ENCODE measurements at places on chromosomes 6 and 20. TPM values are rescaled to one million over a fixed set of nuclear protein-coding genes. Genes with fewer than 3 reads are reported as not detected.
A peak's percentile ranks its signal among the peaks of the same experiment; 100 is the strongest.

GRCh38 chr6:117976030-117976651 lies 69.1 kb downstream of the SLC35F1 start:
- DNase-seq: no peak

DNA sequence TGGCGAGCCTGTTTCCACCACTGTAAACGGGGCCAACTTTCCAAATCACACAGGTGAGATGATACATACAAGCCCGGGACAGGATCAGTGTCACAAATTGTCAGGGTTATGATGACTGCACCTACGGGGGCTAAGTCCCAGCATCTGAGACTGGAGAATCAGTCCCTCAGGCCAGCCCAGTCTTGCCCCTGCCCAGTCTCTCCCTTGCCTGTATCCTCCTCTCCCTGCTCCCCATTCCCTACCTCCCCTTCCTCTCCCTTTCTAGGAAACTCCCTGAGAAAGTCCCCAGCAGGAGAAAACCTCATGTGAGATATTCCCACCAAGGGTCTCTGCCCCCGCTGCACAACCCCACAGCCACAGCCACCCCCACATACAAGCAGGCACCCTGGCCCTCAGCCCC lies 1.5 kb downstream of the FOXS1 start:
- no peak for DNase-seq

DNA sequence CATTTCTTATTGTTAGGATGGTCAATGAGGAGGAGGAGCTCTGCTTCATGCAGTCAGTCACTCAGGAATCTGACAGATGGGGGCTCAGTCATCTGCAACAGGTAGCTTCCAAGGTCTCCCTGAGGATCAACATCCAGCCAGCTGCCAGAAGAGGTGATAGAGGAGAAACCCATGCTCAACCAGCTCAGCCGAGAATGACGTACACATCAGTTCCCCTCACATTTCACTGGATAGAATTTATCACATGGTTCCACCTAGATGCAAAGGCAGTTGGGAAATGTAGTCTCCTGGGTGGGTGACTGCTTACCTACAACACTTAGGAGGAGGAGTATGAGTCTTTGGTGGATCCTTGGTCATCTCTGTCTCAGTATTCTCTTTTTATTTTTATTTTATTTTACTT lies 144.5 kb downstream of the CEBPB start:
- no peak for DNase-seq

DNA sequence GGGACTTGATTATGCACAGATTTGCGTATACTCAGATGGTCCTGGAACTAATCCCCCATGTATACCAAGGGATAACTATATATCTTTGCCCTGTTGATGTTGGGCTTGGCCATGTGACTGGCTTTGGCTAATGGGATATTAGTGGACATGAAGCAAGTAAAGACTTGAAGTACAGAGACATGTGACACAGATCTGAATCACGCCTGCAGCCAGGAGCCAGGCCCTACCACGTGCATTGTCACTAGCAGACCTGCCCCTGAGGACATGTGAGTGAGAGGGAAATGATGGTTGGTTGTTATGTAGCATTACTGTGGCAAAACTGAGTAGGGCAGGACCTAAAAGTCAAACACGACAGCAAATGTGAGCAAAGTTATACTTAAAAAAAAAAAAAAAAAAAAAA lies 155.7 kb downstream of the AKAP7 start:
- DNase-seq: no peak

- DNase-seq: no peak
These were observed 102.3 kb downstream of the ARHGAP18 start for GRCh38 chr6:129607581-129608186.

OTOR gene
- not detected for total RNA-seq

NUP43 gene
- total RNA-seq: 22.4 TPM

DACT2 gene
- 2.4 TPM for total RNA-seq

- no peak for DNase-seq
These were observed 20.5 kb upstream of the SUPT3H start for GRCh38 chr6:45398075-45398813.

GRCh38 chr6:8240301-8240700 lies 138.0 kb upstream of the EEF1E1 start:
- no peak for DNase-seq

FAM229B gene
- 47.6 TPM for total RNA-seq

GRCh38 chr6:136608991-136609390 lies 58.8 kb upstream of the MAP7 start:
- DNase-seq: no peak

DNA sequence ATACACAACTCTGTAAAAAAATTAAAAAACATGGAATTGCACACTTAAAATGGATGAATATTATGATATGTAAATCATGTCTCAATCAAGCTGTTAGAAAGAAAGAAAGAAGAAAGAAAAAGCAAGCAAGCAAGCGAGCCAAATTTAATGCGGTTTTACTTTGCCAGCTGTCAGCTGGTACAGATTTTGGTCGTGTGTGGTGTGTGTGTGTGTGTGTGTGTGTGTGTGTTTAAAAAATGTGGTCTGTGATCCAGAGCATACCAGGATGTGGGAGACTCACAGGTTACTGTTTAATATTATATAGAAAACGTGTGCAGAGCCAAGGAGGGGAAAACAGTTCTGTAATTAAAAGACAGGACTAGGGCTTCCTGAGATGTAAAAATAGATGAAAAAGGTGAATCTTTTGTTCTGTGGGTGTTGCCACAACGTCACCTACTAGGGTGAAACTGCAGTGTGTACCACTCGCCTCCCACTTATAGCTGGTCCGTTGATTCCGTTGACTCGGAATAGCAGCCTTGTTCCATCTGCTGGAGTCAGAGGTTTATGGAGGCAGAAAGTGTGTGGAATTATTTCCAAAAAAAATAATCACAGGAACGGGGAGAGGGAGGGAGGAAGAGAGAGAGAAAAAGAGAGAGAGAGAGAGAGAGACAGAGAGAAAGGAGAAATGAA lies 197.7 kb downstream of the BCAS1 start:
- DNase-seq: no peak

BPIFB4 gene
- total RNA-seq: not detected

DNA sequence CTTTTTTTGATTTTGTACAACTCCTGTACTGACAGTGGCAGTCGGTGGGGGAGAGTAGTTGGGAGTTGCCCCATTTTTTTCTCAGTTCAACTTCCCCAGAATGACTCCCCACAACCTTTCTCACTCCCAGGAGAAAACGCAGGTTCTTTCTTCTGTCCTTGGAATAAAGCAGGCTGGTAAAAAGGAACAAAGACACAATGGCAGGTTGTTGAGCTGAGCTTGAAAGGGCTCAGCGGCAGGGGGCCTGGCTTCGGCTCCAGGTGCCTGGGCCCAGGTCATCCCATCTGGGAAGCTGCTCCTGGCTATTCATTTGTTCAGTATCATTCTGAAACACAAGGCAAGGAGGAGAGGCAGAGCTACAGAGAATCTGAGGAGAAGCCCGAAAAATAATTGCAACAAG lies 46.2 kb downstream of the PROKR2 start:
- no peak for DNase-seq

DNA sequence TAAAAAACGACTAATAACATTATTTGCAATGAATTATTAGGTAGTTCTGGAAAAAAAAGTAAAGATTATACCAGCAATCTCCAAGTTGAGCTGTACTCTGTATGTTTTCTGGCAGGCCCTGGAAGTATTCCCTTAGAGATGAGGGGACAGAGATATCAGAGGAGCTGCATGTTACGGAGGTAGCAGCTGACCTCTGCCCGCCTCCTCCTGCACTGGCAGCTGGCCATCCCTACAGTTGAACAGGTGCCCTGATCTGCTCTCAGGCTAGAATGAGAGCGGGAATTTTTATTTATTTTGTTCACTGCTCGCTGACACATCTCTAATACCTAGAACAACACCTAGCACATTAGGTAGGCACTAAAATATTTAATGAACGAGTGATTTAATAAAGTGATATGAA lies 23.1 kb downstream of the FBXL4 start:
- DNase-seq: peak; percentile 24

- no peak for DNase-seq
These were observed 1.2 kb downstream of the GRM4 start for GRCh38 chr6:34144581-34145160.

DNA sequence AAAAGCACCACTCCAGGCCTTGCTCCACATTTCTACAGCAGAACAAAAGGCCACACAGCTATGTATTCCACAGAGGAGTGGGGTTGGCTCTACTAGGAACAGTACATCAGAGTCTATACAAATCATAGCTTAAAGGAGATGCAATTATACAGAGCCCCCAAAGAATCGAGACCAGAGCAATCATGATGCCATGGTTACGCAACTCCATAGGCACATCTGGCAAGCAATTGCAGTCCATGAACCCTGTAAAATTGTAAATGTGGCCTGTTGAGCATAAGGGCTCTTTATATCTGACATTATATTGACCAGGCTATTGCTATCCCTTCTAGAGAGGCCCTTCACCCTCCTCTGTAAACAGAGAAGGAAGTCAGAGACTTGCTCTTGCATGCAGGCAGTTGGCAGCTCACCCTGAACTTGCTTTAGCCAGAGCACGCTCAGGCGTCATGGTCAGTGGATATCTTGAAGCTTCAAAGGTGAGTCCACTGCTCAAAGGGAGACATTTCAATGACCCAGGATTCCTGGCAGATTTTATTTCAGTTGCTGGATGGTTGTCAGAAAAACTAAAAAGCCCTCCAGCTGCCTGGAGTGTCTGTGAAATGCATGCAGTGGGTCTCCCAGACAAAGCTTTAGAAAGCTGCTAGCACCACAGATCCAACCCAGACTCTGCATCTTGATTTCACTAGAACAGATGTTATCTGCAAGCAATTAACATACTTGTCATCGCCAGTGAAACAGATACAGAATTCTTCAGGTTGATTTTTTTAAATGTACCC lies 357.2 kb downstream of the CENPW start:
- DNase-seq: no peak

DNA sequence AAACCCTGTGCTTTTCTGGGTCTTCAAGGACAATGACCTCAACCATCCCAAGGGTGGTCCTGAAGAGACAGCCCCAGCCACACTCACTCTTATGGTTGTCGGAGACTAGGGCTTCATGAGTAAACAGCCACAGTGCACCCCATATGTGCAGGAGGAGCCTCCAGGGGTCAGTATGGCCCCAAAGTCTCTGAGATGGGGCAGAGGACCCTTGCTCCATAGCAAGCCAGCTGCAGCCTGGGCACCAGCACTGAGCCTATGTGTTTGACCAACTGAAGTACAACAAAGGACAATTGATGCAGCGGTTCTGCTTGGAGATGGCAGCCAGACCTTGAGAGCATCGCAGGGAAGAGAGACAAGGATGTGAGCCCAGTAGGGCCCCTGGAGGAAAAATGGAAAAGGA lies 112.2 kb downstream of the LRFN2 start:
- DNase-seq: no peak

DNA sequence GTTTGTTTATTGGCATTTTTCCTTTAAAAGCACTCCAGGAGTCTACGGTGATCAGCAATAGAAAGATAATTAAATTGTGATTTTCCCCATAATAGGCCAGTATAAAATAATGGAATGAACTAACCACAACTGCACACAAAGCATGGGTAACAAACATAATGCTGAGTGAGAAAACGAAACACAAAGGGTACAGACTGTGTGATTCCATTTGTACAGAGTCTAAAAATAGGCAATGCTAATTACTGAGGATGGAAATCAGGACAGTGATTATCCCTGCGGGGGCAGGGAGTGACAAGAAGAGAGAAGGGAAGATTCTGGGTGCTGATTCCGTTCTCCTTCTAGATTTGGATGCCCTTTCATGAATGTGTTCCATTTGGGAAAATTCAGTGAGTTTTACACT lies 478.1 kb downstream of the PREX1 start:
- no peak for DNase-seq

DNA sequence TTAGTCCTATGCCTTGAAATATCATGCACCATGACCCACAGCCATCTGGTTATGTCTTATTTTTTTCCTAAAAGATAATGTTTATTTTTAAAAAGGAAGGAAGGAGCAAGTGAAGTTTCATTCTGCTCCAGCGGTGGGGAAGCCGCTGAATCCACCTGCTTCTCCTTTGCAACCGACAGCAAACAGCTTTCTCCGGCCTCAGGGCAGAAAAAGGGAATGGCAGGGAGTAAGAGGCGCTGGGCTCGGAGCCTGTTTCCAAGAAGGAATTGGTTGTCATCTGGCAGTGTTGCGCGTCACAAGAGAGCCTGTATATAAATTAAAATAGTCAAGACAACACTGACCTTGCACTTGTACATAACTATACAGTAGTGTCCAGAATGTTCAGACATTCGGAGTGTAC lies 14.2 kb downstream of the GFRA4 start:
- DNase-seq: no peak

GRCh38 chr20:31711179-31712111 lies 11.2 kb downstream of the BCL2L1 start:
- no peak for DNase-seq

DNA sequence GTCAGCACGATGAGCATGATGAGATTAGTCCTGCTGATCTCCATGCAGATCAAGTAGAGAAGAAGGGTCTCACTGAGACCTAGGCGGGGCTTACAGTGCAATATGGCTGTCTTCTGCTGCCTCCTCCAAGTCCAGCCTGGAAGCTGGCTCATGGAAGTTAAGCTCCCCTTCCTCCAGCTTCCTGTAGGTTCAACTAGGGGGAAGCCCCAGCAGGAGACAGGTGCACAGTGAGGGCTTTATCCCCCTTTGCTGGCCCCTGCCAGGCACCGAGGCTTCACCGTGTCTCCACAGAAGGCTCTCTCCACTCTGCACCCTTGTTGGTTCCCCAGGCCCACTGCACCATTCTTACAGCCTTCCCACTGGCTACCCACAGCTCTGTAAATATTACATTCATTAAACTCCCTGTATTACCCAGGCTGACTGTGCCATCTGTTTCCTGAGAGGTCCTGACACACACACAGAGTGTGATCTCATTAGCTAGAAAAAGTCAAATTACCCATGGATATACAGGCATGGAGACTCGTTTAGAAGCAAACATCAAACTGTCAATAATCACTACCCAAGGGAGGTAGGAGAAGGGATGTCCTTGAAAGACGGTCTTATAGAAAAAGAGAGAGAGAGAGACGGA lies 90.4 kb downstream of the SLC2A10 start:
- no peak for DNase-seq

DNA sequence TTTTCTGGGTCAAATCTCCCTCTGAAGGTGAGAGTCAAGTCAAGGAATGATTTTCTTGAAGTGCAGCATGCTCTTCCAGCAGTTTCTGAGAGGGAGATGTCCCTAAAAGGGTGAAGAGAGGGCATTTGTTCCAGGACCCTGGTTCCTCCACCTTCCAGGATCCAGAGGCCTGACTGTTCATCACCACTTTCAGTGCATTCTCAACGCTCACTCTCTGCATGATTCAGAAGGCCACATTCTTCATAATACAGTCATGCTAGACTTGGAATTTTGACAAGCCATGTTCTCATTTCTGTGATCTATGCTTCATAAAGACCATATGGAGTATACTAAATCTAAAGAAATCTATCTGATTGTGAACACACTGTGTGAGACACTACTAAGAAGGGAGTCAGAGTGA lies 85.1 kb downstream of the PDE7B start:
- DNase-seq: no peak

- DNase-seq: no peak
These were observed 3.9 kb upstream of the TRIM38 start for GRCh38 chr6:25958700-25959162.

Data from left cardiac atrium (tissue), 4 donors.